ENCODE measurements at places on chromosomes 5 and 9. TPM values are rescaled to one million over a fixed set of nuclear protein-coding genes. Genes with fewer than 3 reads are reported as not detected.

The PAXX gene
- 65.9 TPM for total RNA-seq

The CACNA1B gene
- not detected for total RNA-seq

The SLCO6A1 gene
- not detected for total RNA-seq

The SLC45A2 gene
- not detected for total RNA-seq

The ADGRD2 gene
- total RNA-seq = not detected

The ORM2 gene
- total RNA-seq = not detected

The LCN15 gene
- total RNA-seq = 1.6 TPM

The MYOT gene
- not detected for total RNA-seq

The CARD6 gene
- total RNA-seq = 21.7 TPM

The GPRIN1 gene
- 8.8 TPM for total RNA-seq

The PCDHA9 gene
- total RNA-seq = 0.13 TPM

The PCDHA6 gene
- 0.27 TPM for total RNA-seq

The MSANTD3 gene
- total RNA-seq = 112 TPM

The AK6 gene
- 23.1 TPM for total RNA-seq

The TPRN gene
- 6.9 TPM for total RNA-seq

All from mammary microvascular endothelial cell (primary cell).